NCI-H1048 (cell line): ENCODE measurements at places on chromosomes 5 and 9.

DNA sequence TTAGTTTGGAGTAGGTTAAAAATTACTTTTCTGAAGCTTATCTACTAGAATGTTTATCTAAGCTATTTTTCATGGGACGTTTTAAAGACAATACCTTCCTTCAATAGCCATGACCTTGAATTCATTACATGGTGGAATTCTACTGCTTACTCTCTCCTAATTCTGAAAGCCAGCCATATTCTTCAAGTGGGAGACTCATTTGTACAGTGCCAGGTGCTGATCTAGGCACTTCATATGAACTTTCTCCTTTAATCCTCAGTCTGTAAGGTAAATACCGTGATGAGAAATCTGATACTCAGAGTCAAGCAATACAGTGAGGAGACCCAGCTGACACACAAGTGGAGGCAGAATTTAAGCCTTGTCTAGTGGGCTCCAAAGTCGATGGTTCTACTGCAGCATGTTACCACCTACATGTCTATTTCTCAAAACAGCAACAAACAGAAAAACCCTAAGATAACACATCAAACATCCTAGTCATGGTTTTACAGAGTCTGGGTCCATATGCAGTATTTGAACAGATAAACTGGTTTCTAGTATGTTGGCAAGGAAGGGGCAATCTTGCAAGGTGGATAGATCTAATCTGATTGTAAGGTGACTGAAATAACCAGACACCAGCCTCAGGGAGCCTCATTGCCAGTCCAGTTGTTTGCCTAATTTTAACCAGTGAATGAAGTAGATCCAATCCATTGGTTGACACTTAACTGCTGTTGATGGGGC lies 243.7 kb downstream of the PIK3R1 start:
- DNase-seq = no peak

GRCh38 chr5:66828548-66829357 lies 232.6 kb downstream of the MAST4 start:
- DNase-seq = no peak

DNA sequence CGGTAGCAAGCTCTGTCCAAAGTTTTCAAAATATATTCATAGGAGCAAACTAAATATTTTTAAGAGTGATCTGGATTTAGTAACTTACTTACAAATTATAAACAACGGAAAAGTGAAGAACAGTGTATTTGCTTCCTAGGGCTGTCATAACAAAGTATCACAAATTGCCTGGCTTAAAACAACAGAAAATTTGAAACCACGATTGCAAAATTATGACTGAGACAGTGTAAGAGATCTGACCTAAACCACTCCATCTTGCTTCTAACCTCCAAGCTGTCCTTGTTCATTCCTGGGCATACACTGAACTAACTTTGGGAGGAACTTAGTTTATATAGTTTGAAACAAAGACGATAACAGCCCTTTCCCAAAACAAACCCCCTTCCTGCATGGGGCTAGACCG lies 202.0 kb upstream of the CDH6 start:
- DNase-seq = no peak

- DNase-seq = no peak
These were observed 626 bp upstream of the FST start for GRCh38 chr5:53479590-53480415.

GRCh38 chr5:59421986-59422941 lies 471.3 kb downstream of the PDE4D start:
- DNase-seq = no peak

DNA sequence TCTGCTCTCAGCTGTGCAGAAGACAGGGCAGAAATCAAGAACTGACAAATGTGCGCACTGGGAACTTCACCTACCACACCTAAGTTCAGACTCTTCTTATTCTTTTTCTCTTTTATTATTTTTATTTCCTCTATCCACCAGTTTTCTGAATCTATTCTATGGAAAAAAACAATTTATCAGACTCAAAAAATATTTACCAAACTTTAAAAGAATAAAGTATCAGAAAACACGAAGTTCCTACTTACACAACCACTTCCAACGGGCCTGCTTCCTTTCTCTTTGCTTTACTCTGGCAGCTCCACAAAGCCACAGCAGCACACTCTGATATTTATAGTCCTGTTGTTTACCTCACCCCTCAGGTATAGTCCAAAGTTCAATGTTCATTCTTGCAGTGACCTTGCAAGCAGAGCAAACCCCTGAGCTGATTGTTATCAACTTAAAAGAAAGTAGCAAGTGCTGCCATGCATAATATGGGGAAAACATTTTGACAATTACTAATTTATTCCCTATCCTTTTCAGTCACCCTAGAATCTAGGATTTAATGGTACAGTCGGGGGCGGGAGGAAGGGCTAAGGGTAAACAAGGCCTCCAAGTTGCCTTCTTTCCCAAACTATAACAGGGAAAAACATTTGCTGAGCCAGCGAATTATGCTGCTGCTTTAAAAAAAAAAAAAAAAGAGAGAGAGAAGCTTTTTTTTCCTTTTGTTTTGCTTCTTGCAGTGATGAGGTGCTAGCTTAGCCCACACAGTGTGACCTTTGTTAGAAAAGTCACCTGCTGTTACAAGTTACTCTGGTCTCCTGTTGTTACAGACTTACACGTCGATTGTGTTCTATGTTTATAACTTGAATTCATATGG lies at the start of gene SELENOP:
Gene SELENOP (minus strand): TSS at position 302 of the 856 bp plus-strand sequence. CDS start 3,539 bp downstream, outside the sequence.
- no peak for DNase-seq

DNA sequence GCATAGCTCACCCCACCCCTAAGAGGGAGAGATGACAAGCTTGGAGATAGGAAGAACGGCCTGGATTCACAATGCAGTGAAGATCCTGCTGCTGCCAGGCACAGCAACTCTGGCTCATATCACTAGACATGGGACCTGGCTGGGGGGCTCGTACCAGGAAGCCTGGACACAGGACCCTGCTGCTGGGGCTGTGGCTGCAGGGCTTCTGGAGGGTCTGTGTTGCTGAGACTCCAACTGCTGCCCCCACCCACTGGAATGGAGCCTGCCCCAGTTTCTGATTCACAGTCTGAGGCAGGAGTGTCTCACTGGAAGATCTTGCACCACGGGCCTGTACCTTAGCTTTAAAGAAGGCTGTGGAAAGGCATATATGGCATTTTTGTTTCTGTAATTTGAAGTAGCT lies 31.0 kb upstream of the GLRX start:
- no peak for DNase-seq

DNA sequence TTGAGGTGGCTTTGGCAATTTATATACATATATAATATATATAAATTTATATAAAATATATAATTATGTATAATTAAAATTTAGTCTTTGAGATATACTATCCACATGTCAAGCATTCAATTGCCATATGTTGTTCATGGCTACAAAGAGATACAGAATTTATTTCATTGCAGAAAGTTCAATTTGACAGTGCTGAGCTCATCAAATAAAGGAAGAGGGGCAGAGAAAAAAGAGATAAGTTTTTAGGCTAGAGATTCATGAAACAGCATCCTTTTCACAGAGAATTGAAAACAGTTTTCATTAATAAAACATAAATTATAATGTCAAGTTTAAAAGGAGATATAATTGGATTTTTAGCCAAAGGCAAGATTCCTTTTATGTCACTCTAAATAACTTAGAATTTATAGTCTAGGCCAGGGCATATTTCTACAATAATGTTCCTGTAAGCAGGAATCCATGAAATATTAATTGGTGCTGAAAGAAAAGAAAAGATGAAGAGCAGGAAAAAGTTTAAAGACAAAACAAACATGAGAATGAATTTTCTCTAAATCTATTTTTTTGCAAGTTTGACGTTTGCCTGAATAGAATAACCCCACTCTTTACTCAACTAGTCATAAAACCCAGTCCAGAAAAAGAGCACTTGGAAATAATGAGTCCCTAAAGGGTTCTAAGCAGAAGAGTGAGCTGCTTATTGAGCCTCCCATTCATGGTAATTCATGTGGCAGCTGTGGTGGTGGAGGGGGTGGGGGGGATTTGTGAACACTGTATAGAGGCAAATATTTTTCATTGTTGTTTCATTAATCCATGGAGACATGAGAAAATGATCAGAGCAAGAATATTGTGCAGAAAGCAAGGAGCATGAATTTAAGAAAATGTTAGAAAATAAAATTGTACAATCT lies 1279.5 kb downstream of the CDH12 start:
- DNase-seq = no peak

DNA sequence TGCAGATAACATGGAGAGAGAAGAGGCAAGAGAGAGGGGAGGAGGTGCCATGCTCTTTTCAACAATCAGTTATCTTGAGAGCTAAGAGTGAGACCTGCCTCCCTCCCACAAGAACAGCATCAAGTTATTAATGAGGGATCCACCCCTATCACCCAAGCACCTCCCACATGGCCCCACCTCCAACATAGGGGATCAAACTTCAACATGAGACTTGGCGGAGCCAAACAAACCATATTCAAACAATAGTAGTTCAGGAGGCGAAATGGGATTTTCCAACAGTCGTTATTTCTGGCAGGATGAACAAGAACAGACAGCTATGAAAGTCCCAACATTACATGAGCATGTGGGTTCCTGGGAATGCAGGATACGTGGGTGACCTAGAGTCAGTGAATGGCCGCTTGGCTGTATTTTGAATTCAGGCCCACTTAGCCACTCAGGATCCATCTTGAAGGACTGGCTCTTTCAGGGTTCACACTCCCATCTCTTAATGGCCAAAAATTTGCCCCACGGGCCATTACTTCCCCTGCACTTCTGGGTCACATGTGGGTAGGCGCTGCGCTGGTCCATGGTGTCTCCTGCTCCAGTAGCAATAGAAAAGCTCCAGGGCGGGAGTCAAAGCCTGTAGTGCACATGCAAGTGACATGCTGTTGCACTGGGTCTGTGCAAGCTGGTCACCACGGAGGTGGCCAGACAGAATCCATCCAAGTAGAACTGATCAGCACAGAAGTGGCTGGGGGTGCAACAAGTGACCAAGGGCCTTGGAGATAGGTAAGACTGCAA lies 7.1 kb upstream of the FAF2 start:
- DNase-seq = no peak
